ENCODE measurements at places on chromosomes 6 and 20.

- no peak for DNase-seq
These were observed 2.4 kb upstream of the GCLC start for GRCh38 chr6:53547166-53547810.

- DNase-seq, result no peak
These were observed 437.6 kb downstream of the MAFB start for GRCh38 chr20:40251284-40251932.

GRCh38 chr6:105319331-105319730 lies 83.6 kb downstream of the PREP start:
- no peak for DNase-seq

DNA sequence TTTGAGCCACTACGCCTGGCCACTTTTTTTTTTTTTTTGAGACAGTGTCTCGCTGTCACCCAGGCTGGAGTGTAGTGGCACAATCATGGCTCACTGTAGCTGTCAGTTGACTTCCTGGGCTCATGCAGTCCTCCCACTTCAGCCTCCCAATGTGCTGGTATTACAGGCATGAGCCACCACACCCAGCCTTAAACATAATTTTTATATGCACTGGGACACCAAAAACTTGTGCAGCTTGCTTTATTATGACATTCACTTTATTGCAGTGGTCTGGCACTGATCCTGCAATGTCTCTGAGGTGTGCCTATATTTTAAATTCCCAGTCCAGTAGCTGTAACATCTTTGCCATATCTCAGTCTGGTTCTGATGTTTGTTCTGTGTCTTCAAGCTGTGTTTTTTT lies 34.7 kb downstream of the KAT14 start:
- DNase-seq, result no peak

DNA sequence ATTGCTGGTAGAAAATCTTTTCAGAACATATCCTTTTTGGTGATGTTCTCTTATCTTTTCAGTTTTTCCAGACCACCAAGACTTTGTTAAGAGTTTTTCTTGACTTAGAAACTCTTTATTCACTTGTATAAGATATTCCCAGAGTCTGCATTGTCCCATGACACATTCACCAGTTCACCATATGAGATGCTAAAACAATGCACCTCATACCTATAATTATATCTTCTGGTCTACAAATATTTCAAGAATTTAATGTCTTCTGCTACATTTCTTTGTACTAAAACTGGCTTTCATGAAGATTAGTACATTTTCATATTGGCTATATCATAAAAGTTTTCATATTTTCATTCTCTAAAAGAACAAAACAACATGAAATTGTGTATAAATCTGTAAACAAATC lies 111.3 kb downstream of the ADGRG6 start:
- no peak for DNase-seq

- no peak for DNase-seq
These were observed 68.0 kb upstream of the TFB1M start for GRCh38 chr6:155382338-155382685.

DNA sequence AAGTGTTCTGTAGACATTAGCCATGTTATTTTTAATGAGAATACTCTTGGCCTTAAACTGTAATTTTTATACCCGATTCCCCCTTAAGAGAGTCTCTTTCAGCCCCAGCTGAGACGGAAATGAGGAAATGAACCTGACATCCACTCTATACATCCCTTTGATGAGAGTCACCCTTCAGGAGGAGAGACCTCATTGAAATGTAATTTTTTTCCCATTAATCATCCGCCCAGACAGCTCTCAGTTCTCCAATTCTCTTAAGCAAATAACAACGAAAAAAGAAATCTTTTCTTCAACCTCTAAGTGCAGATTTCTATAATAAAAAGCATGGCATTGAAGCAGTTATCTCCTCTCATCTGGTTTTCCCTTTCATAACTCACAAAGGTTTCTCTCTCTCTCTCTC lies 243.8 kb upstream of the PMEPA1 start:
- DNase-seq, result no peak

GRCh38 chr20:47156301-47157137 lies 200.0 kb downstream of the ZMYND8 start:
- no peak for DNase-seq

GRCh38 chr6:70131528-70131927 lies 171.4 kb downstream of the COL9A1 start:
- DNase-seq, result no peak
